ENCODE measurements at places on chromosomes 5 and 9.

DNA sequence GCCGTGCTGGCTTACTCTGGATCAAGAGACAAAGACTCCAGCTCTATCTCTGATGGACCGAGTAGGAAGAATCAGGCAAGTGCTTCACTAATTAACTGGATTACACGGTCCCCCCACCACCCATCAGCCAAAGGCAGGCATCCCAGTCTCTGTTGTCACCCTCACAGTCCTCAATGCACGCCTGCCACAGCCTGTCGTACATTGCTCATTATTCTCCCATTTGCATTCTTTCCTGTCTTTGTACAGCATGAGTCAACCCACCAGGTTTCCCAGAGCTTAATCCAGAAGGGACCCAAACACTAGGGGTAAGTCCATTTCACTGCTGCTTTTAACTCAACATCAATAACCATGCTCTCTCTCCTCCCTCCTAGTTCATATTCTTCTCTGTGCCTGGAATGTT lies 44.4 kb downstream of the PCA3 start:
- DNase-seq = no peak

- DNase-seq = no peak
Measured at GRCh38 chr5:154722936-154723335, 32.2 kb upstream of the LARP1 start.

- DNase-seq = no peak
Measured at GRCh38 chr5:110561510-110561909, 165.0 kb downstream of the TMEM232 start.

GRCh38 chr5:98843481-98843880 lies 70.0 kb downstream of the RGMB start:
- no peak for DNase-seq

DNA sequence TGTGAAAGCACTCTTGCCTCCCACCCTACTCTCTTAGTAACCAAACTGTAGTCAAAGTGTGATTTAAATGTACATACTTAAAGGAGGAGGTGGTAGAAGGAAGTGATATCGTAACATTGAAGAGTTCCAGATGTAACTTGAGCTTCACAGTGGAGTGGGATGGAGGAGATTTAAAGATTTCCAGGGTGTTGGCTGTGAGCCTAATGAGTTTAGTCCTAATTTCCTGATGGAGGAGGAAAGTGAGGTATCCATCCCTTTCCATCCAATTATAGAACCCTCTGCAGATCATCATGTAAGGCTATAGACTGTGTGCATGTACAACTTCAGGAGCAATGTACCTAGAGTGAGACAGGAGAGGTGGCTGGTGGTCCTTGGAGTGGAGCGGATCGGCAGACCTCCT lies 1163.9 kb upstream of the SEMA6A start:
- DNase-seq = no peak

DNA sequence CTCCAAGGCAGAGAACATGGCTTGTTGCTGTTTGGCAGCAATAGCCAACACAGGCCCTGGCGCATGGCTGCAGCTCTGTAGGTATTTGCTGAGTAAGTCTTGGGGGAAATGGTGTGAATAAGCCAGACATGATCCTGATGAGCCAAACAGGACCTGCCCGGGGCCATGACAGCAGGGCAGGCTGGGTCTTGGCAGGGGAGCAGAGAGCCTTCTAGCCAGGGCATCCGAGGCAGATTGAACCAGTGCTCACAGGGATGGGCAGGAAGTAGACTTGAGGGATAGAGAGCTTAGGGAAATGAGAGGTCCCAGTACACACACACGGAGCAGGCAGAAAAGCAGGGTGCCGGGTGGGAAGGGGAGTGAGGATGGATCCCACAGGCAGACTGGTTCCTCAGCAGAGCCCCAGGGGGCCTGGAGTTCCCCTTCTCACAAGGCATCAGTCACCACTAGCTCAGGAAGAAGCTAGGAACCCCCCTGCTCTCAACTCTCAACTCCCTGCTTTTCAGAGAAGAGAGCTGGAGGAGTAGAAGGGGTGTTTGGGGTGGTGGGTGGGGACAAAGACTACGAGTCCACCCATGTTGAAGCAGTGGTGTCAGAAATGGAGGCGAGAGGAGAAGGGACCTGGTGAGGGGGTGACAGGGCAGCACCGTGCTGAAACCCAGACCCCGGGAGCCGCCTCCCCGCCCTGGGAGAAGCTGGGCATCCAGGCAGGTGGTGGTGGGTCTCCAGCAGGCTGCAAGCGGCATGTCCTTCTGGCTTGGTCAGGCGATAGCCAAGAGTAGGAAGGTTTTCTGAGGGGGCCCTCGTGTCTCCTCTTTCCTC lies 111.1 kb downstream of the RGS3 start:
- DNase-seq = no peak

DNA sequence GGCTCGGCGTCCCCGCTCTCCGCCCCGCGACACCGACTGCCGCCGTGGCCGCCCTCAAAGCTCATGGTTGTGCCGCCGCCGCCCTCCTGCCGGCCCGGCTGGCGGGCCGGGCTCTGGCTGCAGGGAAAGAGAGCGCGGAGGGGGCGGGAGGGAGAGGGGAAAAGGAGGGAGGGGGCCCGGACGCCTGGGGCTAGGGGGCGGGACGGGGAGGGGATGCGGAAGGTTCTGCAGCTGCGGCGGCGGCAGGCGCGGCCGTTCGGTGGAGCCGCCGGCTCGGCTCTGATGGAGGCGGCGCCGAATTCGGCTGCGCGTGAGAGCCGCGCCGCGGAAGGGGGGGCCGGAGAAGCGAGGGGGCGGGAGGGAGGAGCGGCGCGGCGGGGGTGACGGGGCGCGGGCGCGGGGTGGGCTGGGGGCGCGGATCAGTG lies at the start of gene MARCHF11:
Gene MARCHF11 (minus strand): TSS at position 281 of the 425 bp plus-strand sequence. CDS start 216 bp downstream, at position 65.
- no peak for DNase-seq

GRCh38 chr9:133578524-133579441 lies 30.4 kb downstream of the FAM163B start:
- no peak for DNase-seq

DNA sequence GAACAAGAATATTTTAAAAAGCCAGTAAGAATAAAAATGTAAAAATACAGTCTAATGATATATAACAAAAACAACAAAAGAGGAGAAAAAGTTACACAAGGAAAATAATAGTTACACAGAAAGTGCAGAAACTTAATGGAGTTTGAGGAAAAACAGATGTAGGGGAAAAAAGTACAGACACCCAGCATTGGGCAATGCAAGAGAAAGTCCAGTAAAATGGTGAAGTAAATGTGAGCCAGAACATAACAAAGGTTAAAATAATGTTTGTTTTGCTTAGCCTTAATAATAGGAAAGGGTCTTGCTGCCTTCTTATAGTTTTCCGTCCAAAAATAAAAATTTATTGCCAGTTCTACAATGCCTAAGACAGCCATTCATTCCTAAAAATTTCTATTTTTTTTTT lies 364.2 kb downstream of the NNT start:
- DNase-seq = no peak

DNA sequence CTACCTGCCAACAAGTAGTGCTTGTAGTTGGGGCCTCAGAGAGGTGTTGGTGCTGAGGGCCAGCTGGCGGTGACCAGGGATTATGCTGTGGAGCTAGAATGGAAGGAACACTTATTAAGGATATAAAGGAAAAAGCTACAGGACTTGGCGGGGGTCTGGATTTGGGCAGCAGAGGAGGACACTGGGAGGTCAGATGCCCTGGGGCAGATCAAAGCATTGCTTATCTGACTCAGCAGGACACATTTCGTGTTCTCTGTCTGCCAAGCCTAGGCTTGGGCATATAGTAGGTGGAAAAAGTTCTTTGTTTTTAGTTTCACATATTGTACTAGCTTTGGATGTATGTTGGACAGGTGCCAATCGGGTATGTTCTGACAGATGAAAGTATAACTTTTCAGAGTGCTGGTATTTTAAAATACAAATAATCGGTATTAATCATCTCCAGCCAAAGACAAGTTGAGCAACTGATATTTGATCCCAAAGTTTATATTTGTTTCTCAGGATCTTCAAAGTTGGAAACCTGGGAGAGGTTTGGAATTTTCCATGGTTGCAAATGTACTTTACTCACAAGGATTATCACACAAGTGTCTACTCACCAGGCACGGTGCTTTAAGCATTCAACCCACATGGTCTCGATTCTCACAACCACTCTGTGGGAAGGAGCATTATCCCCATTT lies 69.4 kb downstream of the IQGAP2 start:
- no peak for DNase-seq

DNA sequence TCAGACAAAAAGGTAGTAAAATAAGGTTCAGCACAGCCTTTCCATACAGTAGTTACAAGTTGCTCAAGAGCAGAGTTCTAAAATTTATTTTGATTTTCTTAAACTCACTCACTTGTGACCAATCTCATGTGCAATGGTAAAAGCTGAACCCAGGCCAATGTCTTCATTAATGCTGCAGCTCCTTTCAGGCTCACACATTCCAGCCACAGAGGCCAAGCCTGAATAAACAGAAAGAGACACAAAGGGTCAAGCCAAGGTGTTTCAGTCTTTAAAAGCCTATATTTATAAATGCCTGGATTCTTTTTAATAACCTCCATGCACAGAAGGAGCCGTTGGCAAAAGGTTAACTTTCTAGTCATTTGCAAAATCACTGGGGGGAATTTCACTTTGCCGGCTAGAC lies 152.5 kb downstream of the ADAMTS6 start:
- no peak for DNase-seq

DNA sequence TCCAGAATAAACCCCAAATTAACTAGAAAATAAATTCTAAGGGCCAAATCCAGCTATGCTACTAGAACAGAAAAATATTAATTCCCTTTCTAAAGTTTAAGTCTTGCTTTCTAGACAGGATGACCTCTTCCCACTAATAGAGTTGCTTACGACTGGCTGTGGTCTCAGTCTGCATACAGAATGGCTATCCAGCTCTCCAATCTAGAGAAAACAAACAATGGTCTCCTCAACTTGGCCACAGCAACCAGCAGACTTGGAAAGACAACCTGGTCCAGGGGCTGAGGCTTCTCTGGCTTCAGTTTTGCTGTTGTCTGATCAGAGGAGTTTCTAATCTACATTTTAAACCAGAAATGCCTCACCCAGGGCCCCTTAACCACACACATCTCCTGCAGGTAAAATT lies 28.9 kb downstream of the RASEF start:
- DNase-seq = no peak

DNA sequence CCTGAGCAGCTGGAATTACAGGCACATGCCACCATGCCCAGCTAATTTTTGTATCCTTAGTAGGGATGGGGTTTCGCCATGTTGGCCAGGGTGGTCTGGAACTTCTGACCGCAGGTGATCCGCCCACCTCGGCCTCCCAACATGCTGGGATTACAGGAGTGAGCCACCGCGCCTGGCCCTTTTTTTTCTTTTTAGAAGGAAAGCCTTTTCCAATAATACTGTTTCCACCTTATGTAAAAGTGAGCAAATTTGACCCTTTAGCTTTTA lies 23.7 kb upstream of the F2R start:
- DNase-seq = no peak

DNA sequence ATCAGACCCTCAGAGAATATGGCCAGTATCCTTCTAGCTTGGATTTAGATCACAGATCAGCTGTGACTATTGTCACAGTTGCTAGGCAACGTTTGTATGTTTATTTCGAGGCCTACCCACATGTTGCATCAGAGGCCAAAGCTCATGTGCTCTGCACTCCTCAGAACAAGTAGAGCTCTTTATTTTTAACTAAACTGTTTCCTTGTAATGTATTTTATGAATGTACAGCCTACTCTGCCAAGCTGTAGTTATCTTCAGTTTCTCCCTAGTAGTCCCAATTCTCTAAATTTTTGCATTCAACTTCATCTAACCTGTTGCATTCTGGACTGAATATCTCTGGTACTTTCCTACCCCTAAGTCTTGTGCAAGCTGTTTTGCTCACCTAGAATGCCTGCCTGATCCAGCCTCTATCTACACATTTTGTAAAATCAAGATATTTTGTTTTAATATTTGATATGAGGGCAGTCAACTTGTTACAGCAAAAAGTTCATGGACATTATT lies 52.8 kb downstream of the CAST start:
- no peak for DNase-seq

GRCh38 chr9:109092051-109092580 lies 27.6 kb downstream of the TMEM245 start:
- DNase-seq = no peak

DNA sequence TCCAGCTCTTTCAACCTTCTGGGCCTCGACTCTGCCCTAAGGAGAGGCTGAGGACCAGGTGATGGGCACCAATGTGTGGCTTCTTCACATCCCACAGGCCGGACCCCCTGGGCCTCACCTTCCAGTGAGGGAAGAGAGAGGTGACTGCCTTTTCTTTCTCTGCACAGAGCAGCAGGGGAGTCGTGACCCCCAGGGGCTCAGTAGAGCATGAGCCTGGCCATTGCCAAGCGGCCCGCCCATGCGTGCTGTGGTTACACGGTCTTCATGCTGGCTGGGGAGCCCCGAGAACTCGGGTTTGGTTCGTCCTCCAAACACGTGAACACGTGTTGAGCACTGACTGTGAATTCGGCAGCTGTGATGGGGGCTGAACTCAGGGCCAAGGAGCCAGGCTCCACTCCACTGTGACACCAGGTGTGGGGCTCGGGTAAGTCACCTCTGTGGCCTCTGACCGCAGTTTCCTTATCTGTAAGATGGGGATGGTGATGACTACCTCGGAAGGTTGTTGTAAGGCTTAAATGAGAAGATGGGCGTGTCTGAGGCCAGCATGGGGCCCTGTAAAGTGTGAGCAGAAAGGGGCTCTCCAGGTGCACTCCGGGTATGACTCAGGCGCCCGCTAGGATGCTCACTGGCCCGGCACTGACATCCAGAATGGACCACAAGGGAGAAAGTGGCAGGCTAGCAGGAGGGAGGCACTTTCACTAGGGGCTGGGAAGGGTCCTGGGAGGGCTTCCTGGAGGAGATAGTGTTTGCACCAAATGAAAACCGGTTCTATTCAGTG lies 13.4 kb upstream of the GRHPR start:
- DNase-seq = peak; percentile 61

- no peak for DNase-seq
Measured at GRCh38 chr5:154576429-154576806, 98.4 kb upstream of the HAND1 start.

DNA sequence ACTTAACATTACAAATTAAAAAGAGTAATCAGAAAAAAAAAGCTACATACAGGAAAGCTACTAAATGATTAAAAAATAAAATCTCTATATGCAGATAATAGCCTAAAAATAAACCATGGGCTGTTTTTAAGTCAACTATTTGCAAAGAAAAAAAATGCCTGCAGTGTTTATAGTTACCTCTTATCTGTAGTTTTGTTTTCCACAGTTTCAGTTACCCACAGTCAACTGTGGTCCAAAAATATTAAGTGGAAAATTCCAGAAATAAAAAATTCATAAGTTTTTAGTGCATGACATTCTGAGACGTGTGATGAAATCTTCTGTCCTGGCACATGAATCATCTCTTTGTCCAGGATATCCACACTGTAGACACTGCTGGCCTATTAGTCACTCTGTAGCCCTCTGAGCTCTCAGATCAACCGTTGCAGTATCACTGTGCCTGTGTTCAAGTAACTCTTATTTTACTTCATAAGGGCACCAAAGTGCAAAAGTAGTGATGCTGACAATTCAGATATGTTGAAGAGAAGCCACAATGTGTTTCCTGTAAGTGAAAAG lies 59.2 kb downstream of the PRELID2 start:
- DNase-seq = no peak
